ENCODE measurements at places on chromosomes 4 and X. TPM values are rescaled to one million over a fixed set of nuclear protein-coding genes. Genes with fewer than 3 reads are reported as not detected.

DNA sequence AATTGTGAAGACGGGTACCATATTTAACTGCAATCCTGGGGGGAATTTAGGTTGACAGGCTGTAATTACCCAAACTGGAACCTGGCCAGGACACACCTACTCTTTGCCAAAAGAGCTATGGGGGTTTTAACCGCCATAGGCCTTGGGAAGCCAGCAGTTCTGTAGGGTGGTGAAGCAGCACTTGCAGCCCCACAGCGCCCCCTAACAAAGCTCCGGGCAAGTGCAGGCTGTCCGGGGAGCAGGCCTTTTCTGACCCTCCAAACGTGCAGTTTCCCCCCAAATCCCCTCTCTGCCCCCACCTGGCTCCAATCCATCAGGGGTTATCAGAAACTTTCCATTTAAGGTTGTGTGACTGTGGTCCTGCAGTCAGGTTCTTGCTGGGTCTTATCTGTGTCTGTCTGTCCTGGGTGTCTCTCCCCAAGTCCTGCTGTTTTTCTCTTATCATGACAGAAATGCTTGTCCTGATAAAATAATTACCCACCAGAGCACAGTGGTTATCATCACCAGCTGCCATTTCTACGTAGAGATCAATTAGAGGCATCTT is 350.9 kb downstream of the MID1IP1 start:
- H3K27me3 ChIP-seq: no peaks in the 10 kb centered on the region
- DNase-seq: peak; percentile 23
- H3K4me1 ChIP-seq: peaks cover 27% of the 10 kb centered on the region
- no peak overlapping the region for H3K27ac ChIP-seq

- H3K36me3 ChIP-seq: peaks cover 5% of the 10 kb centered on the region
- peak overlapping the region; percentile 93 for H3K4me3 ChIP-seq
- no peak for DNase-seq
- H3K27me3 ChIP-seq: no peaks in the 10 kb centered on the region
Measured at GRCh38 chrX:106611317-106611678, 480 bp upstream of the RADX start.

GRCh38 chrX:65688403-65688871 is 21.0 kb downstream of the MSN start:
- peaks cover 23% of the 10 kb centered on the region for H3K36me3 ChIP-seq
- peak overlapping the region; percentile 85 for H3K27ac ChIP-seq
- DNase-seq: no peak
- peaks cover 94% of the 10 kb centered on the region for H3K4me1 ChIP-seq

Gene HSD17B10
- 114 TPM for total RNA-seq

Measured in activated B cell treated with CpG ODN at 0.5 μM for 24 hours (primary cell).